ENCODE measurements at places on chromosomes 2 and 18. TPM values are rescaled to one million over a fixed set of nuclear protein-coding genes. Genes with fewer than 3 reads are reported as not detected.

GRCh38 chr2:188787658-188788240, 186.4 kb upstream of the COL3A1 start:
- no peak for DNase-seq

The BOLL gene
- not detected for polyA plus RNA-seq

DNA sequence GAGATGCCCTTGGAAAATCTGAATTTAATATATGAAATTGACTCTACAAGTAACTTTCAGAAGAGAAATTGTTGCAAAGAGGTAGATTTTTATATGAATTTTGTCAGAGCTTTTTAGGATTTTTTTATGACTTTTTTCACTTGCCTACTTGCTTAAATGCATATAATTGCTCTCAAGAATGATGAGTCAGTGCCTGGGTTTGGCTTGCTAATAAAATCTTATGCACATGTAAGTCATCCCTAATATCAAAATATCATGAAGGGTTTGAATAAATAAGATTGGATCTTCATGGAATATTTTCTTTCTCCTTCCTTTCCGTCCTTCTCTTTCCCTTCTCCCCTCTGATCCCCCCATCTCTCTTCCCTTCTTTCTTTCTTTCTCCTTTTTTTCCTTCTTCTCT, 354.1 kb downstream of the TXNL1 start:
- no peak for DNase-seq

The UGT1A10 gene
- not detected for polyA plus RNA-seq

The SEMA4F gene
- polyA plus RNA-seq: 6.8 TPM

All from renal pelvis (tissue), 12 donors.